Breast epithelium (tissue), 4 donors: ENCODE measurements at places on chromosomes 7 and 10.

DNA sequence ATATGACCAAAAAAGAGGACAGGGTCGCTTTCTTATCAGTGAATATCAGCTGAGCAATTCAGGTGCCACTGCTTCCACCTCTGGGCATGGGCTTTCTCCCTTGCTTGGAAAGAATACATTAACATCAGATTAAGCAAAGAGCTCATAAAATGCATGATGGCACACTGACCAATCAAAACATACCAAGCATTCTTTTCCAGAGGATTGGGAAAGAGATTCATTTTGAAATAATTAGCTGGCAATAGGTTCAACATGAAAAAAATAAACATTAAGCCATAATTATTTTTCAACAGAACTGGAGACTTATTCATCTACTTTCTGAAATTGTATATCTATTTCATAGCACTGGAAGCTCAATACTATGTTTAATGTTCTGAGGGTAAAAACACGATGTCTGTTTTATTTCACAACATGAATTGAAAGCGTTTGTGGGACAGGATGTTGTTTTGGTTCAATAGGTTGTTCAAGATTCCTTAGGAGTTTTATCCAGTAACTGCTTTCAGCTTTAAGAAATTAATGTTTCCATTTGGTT lies 53.2 kb downstream of the TFAM start:
- H3K27me3 ChIP-seq: no peaks in the 10 kb centered on the region
- H3K27ac ChIP-seq: peak overlapping the region; percentile 60
- no peaks in the 10 kb centered on the region for H3K36me3 ChIP-seq
- no peak for DNase-seq
- H3K4me1 ChIP-seq: peaks cover 3% of the 10 kb centered on the region
- H3K4me3 ChIP-seq: no peak overlapping the region

- no peaks in the 10 kb centered on the region for H3K36me3 ChIP-seq
- H3K27me3 ChIP-seq: peaks cover 6% of the 10 kb centered on the region
- DNase-seq: no peak
- H3K4me1 ChIP-seq: no peaks in the 10 kb centered on the region
- H3K4me3 ChIP-seq: no peak overlapping the region
Measured at GRCh38 chr10:133567119-133567518, 1.7 kb upstream of the SYCE1 start.

DNA sequence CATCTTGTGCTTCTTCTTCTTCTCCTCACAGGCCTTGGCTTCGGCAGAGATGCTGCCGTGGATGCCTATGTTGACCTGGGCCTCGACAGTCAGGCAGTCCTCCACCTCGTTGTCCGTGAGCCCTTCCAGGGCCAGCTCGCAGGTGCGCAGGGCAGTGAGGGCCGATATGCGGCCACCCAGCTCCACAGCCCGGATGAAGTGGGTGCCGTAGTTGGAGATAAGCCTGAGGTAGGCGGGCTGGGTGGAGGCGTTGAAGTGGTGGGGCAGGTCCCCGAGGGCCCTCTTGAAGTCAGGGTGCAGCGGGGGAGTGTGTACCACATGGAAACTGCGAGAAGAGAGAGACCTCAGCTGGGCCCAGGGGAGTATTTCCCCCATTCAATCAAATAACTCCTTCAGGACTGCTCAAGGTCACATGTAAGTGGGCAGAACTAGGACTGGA lies 3.7 kb downstream of the PRF1 start:
- DNase-seq: no peak
- no peak overlapping the region for H3K4me3 ChIP-seq
- no peak overlapping the region for H3K27ac ChIP-seq
- no peaks in the 10 kb centered on the region for H3K27me3 ChIP-seq
- H3K4me1 ChIP-seq: no peaks in the 10 kb centered on the region
- no peaks in the 10 kb centered on the region for H3K36me3 ChIP-seq

DNA sequence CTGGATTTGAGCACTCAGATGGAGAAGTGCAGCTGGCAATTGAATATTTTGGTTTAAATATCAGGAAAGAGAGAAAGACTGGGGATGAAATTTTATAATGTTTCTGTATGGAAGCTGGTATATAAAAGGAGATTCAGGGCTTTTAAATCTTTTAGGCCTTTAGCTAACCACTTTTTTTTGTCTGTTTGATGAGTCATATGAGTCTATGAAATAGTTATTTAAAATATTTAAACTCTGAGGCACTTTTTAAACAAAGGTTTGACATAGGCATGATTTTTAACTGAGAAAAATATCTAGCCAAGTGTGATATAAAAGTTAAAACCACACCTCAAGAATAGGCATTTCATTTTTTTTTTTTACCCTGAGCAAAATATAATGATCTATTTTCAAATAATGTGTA lies 944.3 kb downstream of the GATA3 start:
- no peak overlapping the region for H3K27ac ChIP-seq
- H3K27me3 ChIP-seq: no peaks in the 10 kb centered on the region
- DNase-seq: no peak

GRCh38 chr10:103235775-103236174 lies 9.9 kb upstream of the RPEL1 start:
- no peak overlapping the region for H3K27ac ChIP-seq
- no peaks in the 10 kb centered on the region for H3K36me3 ChIP-seq
- H3K4me1 ChIP-seq: no peaks in the 10 kb centered on the region
- no peaks in the 10 kb centered on the region for H3K27me3 ChIP-seq

DNA sequence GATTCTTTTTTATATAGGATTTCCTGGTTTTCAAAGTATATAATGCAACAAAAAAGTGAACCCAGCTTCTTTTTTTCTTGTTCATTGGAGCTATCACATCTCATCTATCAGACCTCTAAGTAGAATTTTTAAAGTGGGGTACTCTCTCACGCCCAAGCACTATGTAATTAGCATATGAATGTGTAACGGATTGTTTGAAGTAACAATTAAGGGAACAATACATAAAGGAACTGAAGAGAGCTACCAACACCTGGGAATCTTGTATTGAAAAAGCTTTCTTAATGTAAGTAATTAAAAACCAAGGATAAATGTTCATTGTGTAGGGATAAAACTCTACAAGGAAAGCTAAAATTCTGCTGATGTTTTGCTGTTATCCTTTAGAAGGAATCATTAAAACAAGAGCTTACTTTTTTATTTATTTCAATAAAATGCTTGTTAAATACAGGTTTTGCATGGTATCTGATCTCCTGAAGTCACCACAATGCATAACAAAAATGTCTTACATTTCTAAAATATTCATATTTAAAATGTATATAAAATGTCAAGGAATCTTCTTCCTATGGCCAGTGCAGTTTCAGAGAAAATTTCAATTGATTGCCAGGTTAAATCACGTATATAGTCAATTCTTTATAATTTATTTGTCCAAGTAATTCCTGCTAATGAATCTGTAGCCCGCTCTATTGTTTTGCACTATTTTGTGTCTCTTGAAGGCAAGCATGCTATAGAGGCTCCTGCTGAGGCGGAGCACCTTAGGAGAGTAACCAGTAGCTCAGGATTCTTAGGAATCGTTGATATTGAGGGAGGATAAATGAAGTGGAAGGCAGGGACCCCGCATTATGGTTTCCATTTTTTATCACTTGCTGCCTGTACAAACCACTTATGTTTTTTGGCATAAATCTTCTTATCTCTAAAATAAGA lies 51.6 kb downstream of the PTPRZ1 start:
- no peak for DNase-seq
- no peak overlapping the region for H3K27ac ChIP-seq
- no peak overlapping the region for H3K4me3 ChIP-seq
- H3K27me3 ChIP-seq: no peaks in the 10 kb centered on the region
- no peaks in the 10 kb centered on the region for H3K36me3 ChIP-seq

DNA sequence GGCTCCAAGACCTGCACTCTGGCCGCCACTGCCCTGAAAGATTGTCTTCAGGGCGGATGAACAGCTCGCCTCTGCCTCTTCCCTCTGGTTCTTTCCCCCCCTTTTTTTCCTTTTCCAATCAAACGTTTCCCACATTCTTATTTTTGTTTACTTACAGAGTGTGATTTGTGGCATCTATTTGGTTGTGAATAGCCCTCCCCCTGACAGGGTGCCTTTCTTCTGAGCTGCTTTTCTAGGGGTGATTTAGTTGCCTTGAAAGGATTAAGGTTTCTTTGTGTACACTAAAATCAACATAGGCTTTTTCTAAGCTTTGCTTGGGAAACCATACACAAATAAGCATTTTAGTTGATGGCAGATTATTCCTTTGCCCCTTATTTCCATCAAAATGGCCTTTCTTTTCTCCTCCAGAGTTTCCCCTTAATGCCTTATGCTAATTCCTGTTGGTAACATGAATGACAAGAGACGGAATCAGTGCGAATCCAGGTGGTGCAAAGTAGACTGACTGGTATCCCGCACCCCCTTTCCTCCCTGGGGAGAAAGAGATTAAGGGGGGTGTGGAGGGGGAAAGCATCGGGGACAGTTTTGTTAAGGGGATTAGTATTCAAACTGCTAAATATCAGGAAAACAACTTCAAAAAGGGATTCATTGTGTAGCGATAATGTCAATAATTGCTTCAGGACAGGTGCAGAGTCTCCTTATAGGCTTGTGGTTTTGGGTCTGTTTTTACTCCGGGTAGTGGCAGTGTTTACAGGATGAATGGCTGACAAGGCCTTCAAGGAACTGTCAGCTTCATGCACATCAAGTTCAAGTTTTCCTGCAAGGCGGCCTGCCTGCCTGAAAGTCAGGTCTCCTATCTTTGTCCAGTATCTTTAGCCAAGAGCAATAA lies 431.6 kb upstream of the GALNT17 start:
- peak overlapping the region; percentile 3 for H3K27ac ChIP-seq
- no peak overlapping the region for H3K4me3 ChIP-seq
- peaks cover 5% of the 10 kb centered on the region for H3K4me1 ChIP-seq
- no peaks in the 10 kb centered on the region for H3K36me3 ChIP-seq

DNA sequence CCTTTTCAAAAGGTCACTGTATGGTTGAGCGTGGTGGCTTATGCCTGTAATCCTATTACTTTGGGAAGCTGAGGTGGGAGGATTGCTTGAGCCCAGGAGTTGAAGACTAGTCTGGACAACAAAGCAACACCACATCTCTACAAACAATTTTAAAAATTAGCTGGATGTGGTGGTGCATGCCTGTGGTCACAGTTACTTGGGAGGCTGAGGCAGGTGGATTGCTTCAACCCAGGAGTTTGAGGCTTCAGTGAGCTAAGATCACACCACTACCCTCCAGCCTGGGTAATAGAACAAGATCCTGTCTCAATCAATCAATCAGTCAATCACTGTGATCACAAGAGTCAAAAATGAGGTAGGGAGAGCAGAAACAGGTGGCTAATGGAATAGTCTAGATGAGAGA lies 97.0 kb downstream of the SUGCT start:
- H3K4me1 ChIP-seq: no peaks in the 10 kb centered on the region
- no peaks in the 10 kb centered on the region for H3K27me3 ChIP-seq
- DNase-seq: no peak
- no peak overlapping the region for H3K4me3 ChIP-seq
- no peak overlapping the region for H3K27ac ChIP-seq

GRCh38 chr10:61040399-61041016 lies 96.5 kb upstream of the RHOBTB1 start:
- no peaks in the 10 kb centered on the region for H3K4me1 ChIP-seq
- H3K27ac ChIP-seq: no peak overlapping the region
- no peak for DNase-seq
- H3K4me3 ChIP-seq: no peak overlapping the region
- no peaks in the 10 kb centered on the region for H3K27me3 ChIP-seq
- H3K36me3 ChIP-seq: no peaks in the 10 kb centered on the region

GRCh38 chr10:91796331-91797047 lies 1.7 kb upstream of the TNKS2 start:
- no peak for DNase-seq
- H3K36me3 ChIP-seq: no peaks in the 10 kb centered on the region
- H3K4me3 ChIP-seq: peak overlapping the region; percentile 30
- no peaks in the 10 kb centered on the region for H3K4me1 ChIP-seq
- H3K27me3 ChIP-seq: no peaks in the 10 kb centered on the region
- peak overlapping the region; percentile 99 for H3K27ac ChIP-seq
